Adipocyte (in vitro differentiated cells): ENCODE measurements at places on chromosomes 2 and 18.
A peak's percentile ranks its signal among the peaks of the same experiment; 100 is the strongest.

GRCh38 chr2:86038291-86039081, 67.2 kb downstream of the POLR1A start:
- no peak for DNase-seq

DNA sequence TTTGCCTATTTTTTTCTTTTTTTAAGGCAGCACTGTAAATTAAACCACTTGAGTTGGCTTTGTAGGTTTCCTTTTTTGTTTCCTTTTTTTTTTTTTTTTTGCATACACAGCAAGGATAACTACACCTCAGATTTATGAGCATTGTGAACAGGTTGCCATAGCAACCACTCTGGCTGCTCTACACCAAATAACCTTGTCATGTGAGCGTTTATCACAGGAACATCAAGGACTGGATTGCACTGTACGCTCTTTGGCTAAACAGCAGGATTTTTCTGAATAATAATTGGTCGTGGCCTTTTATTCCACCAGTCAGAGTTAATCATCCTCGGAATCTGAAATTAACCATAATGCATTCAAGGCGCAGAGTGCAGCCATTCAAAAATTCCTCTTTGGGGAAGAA, 199.1 kb upstream of the SLC14A2 start:
- DNase-seq, result peak; percentile 51

- peak; percentile 83 for DNase-seq
These were observed 17.2 kb upstream of the KLF7 start for GRCh38 chr2:207182911-207183310.

- DNase-seq, result no peak
These were observed 87.4 kb downstream of the ITSN2 start for GRCh38 chr2:24272907-24273306.

GRCh38 chr2:112055730-112056625, 909 bp downstream of the TMEM87B start:
- peak; percentile 89 for DNase-seq
